ENCODE measurements at places on chromosomes 12 and 14.

GRCh38 chr12:68349921-68350606 lies 17.9 kb upstream of the MDM1 start:
- no peak for DNase-seq

DNA sequence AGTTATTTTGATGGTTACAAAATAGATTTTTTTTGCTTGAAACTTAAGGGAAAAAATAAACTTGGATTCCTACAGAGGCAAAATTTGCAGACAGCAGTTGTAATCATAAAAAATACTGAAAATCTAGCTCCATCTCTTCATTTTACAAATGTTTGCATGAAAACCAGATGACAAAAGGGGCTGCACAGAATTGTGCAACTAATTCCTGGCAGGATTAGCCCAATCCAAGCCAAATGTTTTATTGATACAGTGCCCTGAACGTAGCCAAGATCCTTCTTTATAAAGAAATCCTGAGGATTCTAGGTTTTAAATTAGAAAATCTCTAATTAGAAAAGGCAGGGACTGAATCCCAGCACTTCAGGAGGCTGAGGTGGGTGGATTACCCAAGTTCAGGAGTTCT lies 356.4 kb upstream of the SEL1L start:
- no peak for DNase-seq

- no peak for DNase-seq
Observed at GRCh38 chr14:91323031-91323430, 78.5 kb upstream of the GPR68 start.

GRCh38 chr14:103402695-103403094 lies 17.5 kb downstream of the MARK3 start:
- DNase-seq: peak; percentile 58

DNA sequence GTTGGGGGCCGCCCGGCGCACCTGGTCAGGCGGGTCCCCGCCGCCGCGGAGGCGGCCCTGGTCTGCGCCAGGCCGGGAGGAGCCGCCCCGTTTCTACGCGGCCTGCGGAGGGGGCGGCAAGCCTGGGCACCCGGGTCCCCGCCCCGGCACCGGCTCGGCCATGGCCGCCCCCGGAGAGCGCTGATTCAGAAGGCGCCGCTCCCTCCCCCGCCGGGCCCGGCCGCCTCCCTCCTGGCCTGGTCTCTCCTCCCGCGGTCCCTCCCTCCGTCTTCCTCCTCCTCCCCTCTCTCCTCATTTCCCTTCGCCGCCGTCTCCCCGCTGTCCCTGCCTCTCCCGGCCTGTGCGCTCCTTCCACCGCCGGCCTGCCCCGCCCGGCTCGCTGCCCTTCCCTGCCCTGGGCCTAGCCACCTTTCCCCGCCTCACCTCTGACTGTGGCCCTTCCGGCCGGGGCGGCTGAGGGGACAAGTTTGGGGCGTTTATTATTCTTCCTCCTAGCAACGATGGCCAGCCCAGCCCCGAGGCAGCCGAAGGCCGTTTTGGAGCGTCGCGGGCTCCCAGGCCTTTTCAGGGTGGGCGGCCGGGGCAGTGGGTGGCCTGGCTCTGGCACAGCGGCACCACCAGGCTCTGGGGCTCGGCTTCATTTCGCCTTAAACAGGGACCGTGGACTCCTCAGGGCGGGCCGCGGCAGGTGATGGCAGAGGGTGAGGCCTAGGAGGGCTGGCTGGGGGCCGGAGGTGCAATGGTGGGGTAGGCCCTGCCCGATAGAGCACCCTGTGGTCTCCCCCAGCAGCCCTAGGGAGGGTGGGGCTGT lies 768 bp downstream of the CEP170B start:
- DNase-seq: peak; percentile 75

GRCh38 chr12:43848226-43848507 lies 12.3 kb downstream of the TMEM117 start:
- no peak for DNase-seq

- no peak for DNase-seq
Observed at GRCh38 chr14:94144765-94145164, 15.4 kb upstream of the IFI27L2 start.

DNA sequence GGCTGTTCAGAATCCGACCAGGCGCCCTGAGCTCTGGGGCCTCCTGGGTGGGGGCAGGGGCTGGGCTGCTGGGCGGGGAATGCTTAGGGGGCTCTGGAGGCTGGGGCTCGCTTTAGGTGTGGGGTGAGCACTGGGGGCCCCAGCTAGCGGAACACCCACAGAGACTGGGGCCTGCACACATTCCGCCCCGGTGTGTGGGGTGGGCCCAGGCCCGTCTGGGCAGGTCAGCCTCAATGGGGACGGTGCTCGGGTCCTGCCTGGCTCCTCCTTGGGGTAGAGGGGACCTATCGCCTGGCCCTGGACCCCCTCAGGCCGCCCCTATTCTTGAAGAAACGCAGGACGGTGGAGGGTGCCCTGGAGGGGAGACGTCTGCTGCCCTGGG lies 364.8 kb downstream of the TMEM121 start:
- no peak for DNase-seq

DNA sequence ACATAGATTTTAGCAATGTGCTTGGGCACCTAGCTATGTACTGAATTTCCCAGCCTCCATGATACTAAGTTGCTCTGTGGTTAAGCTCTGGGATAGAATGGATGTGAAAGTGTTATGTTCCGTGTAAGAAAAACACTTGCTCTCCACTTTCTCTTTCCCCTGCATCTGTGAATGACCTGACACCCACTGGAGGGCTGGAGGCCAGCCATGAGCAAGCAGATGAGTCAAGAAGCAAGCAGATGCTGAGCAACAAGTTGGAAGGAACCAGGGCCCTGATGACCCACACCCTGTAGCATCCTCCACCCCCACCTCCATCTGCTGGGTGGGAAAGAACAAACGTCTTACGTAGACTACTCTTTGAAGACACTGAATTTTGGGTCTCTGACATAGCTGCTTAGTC lies 56.6 kb downstream of the EID3 start:
- peak; percentile 39 for DNase-seq

DNA sequence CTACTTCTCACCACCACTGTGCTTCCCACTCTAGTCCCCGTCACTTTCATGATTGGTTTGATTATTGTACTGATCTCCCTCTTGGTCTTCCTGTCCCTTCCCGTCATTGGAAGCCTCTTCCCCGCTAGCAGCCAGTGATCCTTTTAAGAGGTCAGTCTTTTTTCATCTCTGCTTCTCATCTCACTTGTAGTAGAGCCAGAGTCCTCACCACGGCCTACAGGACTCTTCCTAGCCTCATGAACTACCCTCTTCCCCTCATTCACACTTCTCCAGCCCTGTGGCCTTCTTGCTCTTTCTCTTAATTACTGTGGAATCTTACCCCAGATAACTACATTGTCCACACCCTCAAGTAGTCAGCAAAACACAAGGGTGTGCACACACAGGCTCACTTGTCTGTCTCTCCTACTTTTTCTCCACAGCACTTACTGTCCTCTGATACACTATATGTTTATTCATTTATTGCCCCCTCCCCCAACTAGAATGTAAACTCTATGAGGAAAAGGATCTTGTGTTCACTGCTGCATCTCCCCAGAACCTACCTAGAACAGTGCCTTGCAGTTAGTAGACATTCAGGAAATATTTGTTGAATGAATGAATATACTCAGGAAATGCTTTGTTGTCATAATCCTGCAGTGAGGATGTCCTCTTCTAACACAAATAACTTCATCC lies 66.3 kb downstream of the CKB start:
- peak; percentile 41 for DNase-seq

DNA sequence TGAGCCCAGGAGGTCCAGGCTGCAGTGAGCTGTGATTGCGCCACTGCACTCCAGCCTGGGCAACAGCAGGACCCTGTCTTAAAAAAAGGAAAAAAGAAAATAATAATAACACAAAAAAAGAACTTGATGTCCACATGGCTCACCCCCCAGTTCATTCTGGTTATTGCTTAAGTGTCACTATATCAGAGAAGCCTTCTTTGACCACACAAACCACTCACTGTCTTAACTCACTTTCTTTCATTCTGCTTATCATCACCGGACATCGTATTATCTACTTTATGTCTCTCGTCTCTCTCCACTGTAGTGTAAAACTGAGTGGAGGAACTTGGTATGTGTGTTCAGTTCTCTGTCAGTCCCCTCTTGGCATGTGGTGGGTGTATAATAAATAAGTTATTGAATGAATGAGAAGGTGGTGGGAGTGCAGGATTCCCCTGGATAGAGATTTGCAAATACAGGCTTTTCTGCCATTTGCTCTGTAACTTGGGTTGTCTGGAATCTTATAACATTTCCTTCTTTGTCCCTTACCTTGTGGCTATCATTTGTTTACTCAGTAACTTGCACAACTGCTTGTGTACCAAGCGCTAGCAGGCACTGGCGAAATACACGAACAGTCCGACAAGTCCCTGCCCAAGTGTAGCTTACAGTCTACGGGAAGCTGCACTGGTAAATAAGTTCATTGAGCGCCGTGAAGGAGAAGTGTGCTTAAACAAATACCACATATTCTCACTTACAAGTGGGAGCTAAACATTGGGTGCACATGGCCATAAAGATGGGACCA lies 86.6 kb upstream of the TRAF3 start:
- no peak for DNase-seq

DNA sequence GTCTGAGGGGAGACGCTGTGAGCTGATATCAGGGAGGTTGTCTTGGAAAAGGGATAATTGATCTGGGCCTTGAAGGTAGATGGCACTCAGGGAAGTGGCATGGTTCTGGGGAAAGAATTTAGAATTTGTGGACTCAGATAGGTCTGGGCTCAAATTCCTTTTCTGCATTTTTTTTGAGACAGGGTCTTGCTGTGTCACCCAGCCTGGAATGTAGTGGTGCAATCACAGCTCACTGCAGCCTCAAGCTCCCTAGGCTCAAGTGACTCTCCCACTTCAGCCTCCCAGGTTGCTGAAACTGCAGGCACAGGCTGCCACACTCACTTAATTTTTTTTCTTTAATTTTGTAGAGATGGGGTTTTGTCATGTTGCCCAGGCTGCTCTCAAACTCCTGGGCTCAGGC lies 98.1 kb upstream of the NCOR2 start:
- DNase-seq: peak; percentile 87

- DNase-seq: no peak
Observed at GRCh38 chr12:92977326-92977725, 48.2 kb upstream of the EEA1 start.

DNA sequence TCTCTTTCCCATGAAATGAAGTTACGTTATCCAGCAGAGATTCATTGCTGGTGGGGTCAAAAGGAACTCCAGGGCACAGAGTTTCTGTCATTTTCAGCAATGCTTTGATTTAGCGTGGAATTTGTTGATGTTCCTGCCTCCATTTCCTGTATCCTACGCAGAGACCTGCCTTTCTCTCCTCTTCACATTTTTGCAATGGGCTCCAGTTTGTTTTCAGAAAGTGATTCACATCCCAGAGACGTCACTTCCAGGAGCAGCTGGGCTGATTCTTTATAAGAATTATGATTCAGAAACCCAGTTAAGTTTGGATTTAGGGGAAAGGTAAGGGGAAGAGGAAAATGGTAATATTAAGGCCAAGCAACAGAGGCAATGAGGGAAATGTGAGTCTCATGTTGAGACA lies 11.6 kb downstream of the RNASE10 start:
- peak; percentile 6 for DNase-seq

DNA sequence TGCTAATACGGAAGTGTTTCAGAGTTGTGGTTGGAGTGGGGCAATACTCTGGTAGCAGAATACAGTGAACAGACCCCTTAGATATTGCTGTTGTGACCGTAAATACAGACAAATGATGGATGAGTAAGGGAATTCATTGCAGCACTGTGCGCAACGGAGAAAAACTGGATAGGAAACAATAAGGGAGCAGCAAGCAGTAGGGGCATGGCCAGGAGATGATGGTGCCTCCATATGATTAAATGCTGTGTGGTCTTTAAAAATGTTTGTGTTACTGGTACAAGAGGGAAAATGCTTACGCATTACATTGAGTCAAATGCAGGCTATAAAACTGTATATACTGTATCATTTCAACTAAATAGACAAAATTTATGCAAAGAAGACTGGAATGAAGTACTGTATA lies 61.6 kb downstream of the EML1 start:
- no peak for DNase-seq

DNA sequence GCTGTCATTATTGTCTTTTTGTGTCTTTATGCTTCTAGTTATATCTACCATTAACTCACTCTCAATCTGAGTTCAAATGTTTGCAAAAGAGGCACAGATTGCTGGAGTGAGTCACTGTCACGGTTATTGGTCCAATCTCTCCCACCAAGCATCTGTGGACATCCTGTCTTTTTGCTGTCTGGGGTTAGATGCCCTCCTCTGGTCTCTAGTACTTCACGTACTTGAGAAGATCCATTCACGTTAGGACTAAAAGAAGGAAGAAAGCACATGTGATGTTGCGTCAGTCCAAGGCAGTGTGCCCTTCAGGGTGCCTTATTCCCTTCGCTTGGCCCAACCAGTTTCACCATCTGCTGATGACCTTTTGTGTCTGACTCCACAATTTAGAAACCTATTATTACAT lies 72.3 kb upstream of the STXBP6 start:
- DNase-seq: no peak

DNA sequence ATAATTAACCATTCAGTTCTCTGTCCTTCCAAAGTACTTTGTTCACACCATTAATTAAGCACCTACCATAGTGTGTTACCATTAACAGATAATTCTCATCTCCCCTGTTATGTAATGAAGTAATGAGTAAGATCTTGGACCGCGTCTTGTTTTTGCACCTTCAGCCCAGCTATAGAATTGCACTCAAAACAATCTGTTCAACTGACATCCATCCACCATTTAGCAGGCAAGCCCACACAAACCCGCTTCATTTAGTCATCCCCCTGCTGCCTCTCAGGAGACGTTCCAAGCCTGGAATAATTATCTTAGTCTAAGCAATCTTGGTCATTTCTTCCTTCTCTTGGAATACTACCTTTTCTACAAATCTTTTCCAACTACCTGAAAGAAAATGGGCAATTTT lies 74.4 kb downstream of the DUSP16 start:
- no peak for DNase-seq

GRCh38 chr14:74976264-74977113 lies 21.1 kb upstream of the PGF start:
- DNase-seq: no peak
